ENCODE measurements at places on chromosomes 12 and 14.

DNA sequence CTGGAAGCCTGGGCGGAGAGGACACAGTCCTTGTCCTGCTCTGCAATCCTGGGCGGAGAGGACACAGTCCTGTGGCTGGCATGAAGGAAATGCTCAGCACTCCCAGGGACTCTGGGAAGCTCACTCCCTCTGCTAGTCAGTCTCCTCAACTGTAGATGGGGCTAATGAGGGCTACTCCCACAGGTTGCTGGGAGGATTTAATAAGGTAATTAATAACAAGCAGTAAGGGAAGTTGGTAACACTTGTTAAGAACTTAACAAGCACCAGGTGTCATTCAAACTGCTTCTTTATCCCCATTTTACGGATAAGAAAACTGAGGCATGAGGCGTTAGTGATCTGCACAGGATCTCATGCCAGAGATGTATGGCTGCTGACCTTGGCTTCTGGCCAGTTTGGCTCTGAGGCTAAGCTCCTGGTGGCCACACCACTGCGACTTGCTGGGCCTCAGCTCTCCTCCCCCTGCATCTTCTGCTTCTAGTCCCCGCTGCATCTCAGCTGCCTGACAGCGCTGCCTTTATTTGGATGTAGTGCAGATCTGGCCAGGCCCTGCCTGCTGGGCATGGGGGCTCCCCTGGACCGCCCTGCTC lies 54.1 kb upstream of the BEGAIN start:
- no peak for DNase-seq

DNA sequence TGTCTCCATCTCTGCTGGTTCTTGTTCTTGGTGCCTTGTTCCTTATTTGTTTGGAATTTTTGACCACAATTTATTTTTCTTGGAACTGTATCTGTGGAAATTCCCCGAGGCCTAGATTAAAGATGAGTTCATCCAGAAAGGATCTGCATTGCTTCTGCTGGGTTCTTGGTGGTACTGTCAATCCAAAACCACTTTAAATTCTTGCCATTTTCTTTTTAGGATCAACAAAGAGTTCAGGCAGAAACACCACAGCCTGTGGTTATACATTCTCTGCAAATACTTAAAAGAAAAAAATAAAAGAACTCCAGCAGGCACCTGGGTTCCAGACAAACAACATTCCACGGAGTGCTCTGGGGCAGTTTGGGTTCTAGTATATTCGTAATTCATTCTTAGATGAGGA lies 6.0 kb upstream of the VAMP1 start:
- DNase-seq, result no peak

- peak; percentile 88 for DNase-seq
Measured at GRCh38 chr14:36070031-36070719, 106.3 kb downstream of the PTCSC3 start.

- no peak for DNase-seq
Measured at GRCh38 chr14:31692376-31692781, 131.2 kb downstream of the NUBPL start.

- no peak for DNase-seq
Measured at GRCh38 chr12:122352394-122352793, 70.1 kb downstream of the CLIP1 start.

Measured in head of caudate nucleus (tissue), 42 donors.